Activated CD4-positive, alpha-beta T cell treated with anti-CD3 and anti-CD28 coated beads for 24 hours (primary cell): ENCODE measurements at places on chromosomes 3 and 15.

- DNase-seq: peak; percentile 40
Measured at GRCh38 chr15:70584838-70585706, 178.3 kb downstream of the UACA start.

DNA sequence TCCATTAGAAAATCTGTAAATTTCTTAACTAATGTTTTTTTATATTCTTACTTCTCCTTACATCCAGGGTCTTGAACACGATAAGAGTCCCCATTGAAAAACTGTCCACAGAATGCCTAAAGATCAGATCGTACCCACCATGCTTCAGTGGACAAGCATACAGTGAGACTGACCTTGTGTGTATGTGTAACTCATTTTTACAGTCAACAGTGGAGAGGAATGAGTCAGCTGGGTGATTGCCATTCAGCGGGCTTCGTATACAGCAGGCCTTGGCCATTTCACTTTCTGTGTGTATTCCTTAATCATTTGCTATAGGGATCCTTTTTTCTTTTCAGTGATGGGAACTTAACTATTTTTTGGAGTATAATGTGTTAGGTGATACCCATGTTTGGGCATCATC lies 10.6 kb downstream of the PARP14 start:
- no peak for DNase-seq

DNA sequence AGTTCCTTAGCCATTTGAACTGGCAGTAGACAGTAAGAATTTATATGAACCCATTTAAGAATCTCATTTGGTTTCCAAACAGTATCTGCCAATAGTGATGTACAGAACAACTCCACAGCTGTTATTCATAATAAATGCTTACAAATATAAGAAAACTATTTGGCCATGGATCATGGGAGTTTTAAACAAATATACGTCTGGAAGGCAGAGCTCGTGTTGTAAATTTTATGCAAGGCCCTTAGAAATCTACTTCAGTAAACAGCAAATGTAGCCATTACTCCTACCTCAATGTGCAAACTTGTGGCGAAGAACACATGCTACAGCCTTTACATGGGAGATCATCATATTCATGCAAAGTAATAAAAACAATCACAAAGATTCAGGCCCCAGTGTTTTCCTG lies 65.3 kb upstream of the NANOGP8 start:
- DNase-seq: no peak

- no peak for DNase-seq
Measured at GRCh38 chr15:58146749-58147148, 8.6 kb downstream of the AQP9 start.

GRCh38 chr3:39978308-39978707 lies 168.9 kb downstream of the MYRIP start:
- DNase-seq: no peak

- DNase-seq: no peak
Measured at GRCh38 chr15:34126522-34126921, 24.6 kb downstream of the PGBD4 start.

DNA sequence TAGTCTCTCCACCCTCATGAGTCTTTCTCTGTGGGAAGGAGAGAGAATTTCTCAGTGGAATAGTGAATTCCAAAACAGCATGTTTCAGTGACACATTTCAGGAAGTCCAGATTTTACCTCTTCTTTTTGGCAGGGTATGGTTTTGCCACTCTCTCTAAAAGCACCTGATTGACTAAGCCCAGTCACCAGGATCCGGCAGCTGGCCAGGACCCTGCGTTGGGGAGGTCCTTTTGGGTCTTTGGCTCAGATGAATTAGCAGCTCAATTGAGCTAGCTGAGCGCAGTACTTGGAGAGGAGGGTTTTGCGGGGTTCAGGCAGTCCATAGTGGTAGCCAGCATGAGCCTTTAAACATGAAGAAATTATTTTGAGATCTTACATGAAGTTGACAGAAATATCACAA lies 548.2 kb downstream of the PDCD6IP start:
- no peak for DNase-seq

DNA sequence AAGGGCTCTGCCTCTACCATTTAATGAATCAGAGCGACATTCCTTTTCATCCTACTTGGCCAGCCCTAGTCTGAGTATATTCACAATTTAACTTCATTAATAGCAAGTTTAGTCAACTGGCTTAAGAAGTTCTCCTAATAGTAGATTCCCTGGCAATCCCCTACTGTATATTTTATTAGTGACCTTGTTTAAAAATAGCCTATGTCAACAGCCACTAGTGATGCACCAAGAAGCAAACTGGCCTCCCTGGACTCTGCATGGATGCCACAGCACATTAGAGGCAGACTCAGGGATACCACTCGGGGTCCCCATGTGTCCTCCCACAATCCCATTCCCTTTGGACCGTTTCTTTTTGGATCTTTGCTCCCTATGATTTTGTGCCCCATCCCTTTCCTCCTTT lies 83.6 kb downstream of the THSD4 start:
- no peak for DNase-seq

GRCh38 chr3:103991461-103992115 lies 1375.1 kb upstream of the ALCAM start:
- DNase-seq: no peak

GRCh38 chr3:136351905-136352304 lies 101.8 kb downstream of the PCCB start:
- no peak for DNase-seq

- DNase-seq: no peak
Measured at GRCh38 chr15:73397461-73397860, 28.7 kb upstream of the HCN4 start.

GRCh38 chr15:47754312-47754711 lies 37.0 kb downstream of the SEMA6D start:
- DNase-seq: no peak

- DNase-seq: no peak
Measured at GRCh38 chr3:66603151-66603611, 102.4 kb upstream of the LRIG1 start.

DNA sequence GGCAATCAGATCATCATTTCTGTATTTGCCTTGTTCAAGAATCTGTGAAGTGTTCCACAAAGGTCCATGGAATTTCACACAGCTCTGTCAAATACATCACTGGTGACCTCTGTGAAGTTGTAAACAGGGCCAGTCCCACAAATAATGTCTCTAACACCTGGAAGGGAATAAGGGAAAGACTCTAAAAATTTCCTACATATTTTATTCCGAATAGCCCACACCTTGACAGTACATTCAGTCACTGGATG lies at the start of gene C3orf49:
C3orf49 (plus strand) TSS at position 149 of the 248 bp plus-strand sequence. CDS start 173 bp downstream, outside the sequence.
- DNase-seq: no peak

DNA sequence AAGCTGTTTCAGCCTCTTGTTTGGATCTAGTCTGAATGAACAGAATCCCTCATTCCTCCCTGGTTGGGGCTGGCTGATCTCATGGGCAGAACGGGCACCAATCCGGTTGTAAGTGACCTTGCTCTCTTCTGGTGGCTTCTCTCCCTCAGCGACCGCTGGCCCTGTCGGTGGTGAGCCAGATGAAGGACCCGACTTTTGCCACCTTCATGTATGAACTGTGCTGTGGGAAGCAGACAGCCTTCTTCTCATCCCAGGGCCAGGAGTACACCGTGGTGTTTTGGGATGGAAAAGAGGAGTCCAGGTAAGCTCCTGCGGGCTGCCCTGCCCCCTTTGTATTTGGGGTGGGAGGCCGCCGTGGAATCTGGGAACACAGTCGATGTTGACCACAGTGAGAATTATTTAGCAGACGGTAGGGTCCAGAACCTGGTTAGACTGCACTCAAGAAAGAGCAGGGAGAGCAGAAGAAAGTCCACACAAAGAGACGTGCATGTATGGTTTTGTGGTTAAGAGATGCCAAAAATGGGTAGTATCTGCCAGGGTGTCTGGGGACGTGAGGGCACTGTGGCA lies 138.8 kb downstream of the LRRK1 start:
- no peak for DNase-seq

DNA sequence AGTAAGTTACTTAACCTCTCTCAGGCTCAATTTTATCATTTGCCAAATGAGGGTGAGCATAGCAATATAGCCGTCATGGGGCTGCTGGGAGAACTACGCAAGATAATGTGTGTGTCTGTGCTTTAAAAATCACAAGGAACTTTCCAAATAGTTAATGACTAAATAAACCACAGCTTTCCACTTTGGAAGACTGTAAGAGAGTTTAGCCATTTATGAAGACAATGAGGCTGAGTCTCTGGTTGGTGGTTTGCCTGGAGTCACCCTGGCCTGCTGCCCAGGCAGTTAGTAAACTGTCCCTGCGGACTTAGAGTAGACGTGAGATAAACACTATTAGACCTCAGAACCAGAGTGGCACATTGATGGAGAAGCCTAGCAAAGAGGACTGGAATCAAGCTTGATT lies 357.7 kb downstream of the CLSTN2 start:
- DNase-seq: no peak

GRCh38 chr15:89817701-89818280 lies 3.1 kb upstream of the ANPEP start:
- no peak for DNase-seq

DNA sequence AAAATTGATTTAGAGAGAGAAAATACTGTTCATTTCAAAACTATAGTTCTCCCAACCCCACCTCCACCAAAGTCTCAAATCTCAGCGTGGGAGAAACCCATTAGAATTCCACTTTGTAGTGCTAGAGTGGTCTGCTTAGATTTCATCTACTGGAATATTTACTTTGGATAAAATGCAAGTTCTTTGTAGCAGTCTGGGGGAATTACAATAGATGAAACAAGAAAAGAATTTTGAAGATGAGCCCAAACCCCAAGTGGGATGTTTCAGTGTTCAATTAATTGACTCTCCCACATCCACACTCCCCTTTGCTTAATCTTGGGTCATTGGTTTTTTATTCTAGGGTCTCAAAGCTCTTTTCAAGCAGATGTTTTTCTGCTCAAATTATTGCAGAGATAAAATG lies 97.8 kb downstream of the RPL22L1 start:
- no peak for DNase-seq
